Tongue (tissue), 3 donors: ENCODE measurements at places on chromosomes 4 and X. TPM values are rescaled to one million over a fixed set of nuclear protein-coding genes. Genes with fewer than 3 reads are reported as not detected.

GRCh38 chr4:76200771-76201231 lies 12.8 kb downstream of the SCARB2 start:
- DNase-seq: peak; percentile 60

DNA sequence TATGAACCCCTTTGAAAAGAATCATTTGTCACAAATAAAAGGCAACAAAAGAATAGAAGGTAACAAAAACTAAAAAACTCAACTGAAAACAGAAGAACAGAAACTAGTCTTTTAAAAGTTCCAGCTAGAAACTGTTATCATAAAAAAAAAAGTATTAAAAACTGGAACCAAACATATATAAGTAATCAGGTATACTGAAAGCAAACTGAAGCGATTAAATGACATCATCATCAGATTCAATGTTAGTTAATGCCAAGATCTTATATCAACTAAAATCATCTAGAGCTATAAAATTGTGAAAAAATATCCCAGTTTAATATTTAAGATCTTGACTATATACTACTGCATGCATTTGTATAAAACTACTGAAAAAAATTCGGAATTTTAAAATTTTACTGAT lies 36.0 kb downstream of the CENPE start:
- no peak for DNase-seq

Gene DSPP
- total RNA-seq: not detected

Gene ADGRG4
- total RNA-seq: 0.10 TPM

Gene UCHL1
- 32.9 TPM for total RNA-seq

Gene ZNF157
- total RNA-seq: 0.92 TPM

Gene BEX5
- total RNA-seq: 0.92 TPM

DNA sequence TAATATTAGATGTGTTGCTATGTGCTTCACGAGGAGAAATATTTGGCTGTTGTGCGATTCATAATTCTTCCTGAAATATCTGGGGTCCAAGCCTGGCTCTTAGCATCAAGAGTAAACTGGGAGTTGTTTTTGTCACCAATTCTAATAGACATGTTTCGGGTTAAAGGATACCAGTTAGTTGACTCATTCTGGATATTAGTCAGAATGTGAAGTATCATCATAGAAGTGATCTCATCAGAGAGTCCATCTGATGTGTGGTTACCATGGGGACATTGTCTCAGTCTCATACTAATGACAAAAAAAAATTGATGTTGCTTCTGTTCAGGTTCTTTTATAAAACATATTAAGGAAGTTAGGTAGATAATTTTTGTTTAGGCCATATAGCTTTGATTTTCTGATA lies 57.2 kb upstream of the MTMR1 start:
- DNase-seq: no peak

DNA sequence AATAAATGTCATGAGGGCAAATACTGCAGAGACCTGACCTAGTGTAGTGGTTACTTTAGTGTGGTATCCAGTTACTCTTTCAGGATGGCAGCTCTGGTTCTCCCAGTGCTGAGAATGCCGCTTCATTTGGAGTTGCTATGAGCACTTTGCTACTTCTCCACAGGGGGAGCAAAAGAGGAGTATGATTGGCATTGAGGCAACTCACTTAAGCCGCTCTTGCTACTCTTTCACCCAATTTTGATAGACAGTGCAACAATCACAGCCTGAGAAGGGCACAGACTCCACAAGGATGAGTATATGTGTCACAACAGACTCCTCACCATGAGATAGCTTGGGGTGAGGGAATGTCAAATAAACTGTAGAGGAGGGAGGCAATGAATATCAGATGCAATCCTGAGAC lies 81.2 kb downstream of the NPY1R start:
- no peak for DNase-seq

- no peak for DNase-seq
Observed at GRCh38 chr4:25927361-25928195, 13.6 kb downstream of the SMIM20 start.

DNA sequence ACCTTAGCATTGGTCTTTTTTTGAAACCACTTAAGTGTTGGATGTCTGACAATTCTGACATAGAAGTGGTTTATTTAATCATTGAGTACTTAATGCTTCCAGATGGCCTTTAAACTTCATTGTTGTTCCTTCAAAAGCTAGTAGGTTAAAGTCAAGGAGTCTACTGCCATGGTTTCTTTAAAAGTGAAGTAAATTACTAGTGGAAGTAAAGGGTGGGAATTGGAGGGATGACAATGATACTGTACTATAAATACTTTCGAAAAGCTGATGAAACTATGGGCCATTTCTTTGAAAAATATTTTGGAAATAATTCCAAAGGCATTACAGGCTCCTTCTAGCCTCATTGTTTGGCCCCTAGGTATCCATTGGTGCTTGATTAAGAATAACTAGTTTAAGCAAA lies 51.9 kb downstream of the ATP10D start:
- DNase-seq: no peak

DNA sequence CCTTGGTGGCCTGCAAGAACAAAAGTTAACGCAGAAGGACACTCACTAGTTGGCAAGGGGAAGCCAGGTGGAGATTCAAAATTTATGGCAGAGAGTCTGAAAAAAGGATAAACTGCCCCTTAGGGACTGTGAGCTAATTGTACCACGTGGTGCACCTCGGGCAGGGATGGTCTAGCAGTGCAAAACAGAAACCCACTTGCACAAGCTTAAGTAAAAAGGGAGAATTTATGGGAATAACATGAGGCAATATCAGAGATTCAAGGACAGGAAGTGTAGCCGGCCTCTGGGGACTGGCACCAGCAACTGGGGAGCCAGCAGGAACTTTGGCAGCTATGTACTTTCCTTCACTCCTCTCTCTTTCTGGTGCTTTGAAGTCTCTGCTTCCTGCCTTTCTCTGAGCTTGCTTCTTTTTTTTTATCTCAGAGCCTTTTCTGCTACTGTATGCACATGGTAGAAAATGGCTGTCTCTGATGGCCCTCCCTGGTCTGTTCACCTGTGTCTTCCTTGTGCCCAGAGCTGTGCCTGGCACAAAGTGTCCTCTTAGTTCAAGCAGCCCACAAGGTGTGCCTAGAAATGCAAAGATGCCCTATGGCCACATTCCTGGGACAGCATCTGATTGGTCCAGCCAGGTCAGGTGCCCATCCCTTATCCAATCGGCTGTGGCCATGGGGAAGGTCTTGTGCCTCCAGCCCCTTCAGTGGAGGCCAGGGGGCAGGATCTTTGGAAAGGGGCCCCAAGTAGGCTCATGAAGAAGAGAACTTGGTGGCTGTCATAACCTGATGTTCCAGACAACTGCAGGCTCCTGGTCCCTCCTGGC lies 114.8 kb upstream of the ATP6AP2 start:
- no peak for DNase-seq

DNA sequence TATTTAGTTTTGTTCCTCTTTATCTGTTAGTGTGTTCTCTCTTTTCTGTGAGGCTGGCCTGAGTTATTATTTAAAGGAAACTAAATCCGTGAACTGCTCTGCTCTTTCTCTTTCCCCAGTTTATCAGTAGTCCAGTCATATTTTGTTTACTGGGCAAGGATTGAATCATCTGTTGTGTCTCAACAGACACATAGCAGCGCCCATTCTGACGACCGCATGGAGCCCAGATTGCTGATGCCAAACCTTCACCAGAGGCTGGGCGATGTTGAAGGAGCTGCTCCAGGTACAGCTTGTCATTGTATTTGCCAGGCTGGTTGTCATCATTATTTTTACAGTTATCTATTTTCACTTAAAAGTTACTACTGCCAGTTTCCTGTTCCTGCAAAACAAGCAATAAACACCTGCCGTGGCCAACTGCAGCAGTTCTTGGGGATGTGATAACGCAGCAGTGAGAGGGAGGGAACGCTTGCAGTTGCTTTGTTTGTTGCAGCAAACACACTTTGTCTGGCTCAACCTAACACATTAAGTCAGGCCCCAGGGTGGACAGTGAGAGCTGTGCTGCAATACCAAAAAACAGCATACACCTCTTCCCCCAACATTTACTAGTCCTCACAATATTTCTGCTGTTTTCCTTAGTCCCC lies 10.1 kb downstream of the REELD1 start:
- DNase-seq: no peak

GRCh38 chr4:108512615-108513505 lies 107.5 kb upstream of the RPL34 start:
- DNase-seq: peak; percentile 78

DNA sequence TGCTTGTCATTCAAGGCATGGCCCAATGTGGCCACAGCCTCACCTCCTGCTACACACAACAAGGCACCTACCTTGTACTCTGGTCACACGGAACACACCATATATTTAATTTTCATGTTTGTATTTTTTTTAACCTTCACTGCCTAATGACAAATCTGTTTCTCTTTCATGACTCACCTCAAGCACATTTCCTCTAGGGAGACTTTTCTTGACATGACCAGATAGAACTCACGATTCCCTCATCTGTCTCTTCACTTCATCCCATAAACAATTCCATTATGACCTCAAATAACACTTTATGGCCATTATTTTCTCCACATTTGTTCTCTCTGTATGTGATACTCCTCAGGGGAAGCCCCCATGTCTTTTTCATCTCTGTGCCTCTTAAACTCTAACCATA lies 11.1 kb downstream of the DRP2 start:
- no peak for DNase-seq

GRCh38 chrX:13190051-13190450 lies 129.8 kb downstream of the ATXN3L start:
- DNase-seq: no peak

GRCh38 chr4:140212646-140213045 lies 58.7 kb upstream of the MAML3 start:
- no peak for DNase-seq

Gene SPANXB1
- not detected for total RNA-seq

Gene TBC1D1
- 90.2 TPM for total RNA-seq

DNA sequence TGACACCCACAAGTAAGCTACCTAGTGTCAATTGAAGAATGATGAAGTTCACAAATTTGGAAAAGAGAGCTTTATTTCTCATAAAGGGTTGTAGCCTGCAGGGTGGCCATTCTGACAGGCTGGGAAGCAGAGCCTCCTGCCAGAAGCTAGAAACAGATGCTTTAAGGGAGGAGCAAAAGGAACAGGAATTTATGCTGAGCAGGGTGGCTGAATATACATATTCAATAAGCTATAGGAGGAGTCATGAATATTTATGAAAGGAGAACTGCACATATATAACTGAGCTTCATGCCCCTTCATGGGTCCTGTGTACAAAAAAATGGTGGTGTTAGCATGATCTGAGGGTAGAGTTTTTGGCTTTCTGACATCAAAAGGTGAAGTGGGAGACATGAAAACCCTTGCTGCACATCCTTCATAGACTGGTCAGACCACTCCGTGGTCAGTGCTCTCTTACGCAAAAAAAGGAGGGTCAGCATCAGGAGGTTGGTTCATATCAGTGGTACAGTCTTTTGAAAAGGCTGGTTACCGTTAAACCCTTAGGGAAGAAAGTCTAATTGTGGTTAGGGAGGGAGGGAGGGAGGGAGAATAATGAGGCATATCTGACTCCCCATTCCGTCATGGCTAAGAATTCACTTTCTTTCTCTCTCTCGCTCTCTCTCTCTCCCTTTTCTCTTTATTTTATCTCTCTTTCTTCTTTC lies 121.4 kb downstream of the LUZP4 start:
- no peak for DNase-seq

Gene G6PD
- 15.0 TPM for total RNA-seq

DNA sequence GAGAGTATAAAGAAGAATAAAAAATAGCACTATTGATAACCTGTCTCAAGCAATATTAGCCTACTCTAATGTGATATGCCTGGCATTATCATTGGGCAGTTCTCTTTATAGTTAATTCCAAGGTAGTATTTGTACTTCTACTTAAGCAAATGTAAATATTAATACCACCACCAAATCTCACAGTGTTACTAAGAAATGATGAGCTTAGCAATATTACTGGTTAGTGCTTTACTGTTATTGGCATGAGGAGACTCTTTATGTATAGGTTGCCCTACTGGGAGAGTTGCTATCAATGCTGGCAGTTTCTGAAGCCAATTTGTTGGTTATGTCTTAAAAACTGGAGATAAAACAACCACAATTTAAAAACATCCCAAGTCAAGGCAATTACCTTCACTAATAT lies 155.7 kb downstream of the CDS1 start:
- DNase-seq: no peak

- no peak for DNase-seq
Observed at GRCh38 chr4:6027392-6027791, 9.2 kb upstream of the C4orf50 start.

DNA sequence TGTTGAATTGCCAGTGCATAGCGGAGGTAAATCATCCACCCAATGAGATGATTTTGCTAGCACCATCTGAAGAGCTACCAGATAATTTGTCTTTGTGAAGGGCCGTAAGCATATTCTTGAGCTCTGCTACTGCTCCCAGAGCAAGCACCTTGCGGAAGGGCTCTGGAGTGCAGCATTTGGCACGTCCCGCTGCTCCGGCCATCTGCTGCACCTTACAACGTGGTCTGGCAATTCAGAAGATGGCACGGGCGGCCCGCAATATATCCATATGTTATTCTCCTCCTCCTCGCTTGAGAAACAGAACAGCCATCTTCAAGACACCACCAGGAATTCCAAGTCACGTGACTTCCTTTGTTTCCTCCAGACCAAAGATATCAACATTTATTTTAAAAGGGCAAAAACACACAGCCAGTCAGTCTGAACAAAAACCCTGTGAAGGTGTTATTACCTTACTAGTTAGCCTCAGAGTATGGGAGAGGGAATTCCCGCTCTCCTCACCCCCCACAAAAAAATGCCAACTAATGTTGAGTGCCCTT lies 1095.7 kb upstream of the TENM3 start:
- no peak for DNase-seq

DNA sequence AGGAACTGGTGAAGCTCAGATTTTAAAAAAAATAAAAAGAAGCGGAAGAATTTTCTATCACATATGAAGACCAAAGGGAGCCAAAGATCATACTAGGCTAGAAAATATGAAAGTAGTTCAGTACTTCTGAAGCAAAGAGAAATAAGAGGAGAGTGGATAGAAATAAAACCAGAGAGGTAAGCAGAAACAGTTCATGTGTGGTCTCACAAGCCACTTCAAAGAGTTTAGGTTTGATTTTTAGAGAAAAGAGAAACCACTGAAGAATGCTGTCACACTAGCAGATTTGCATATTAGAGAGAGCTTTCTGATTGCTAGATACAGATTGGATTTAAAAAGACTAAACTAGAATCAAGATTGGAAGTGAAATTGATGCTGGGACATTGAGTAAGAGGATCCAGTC lies 51.7 kb downstream of the GABRA3 start:
- no peak for DNase-seq

GRCh38 chr4:176077561-176077960 lies 11.9 kb downstream of the WDR17 start:
- DNase-seq: no peak
